ENCODE measurements at places on chromosomes 6 and 20.
A peak's percentile ranks its signal among the peaks of the same experiment; 100 is the strongest.

GRCh38 chr20:33897313-33897912, 86.3 kb downstream of the CHMP4B start:
- no peak for DNase-seq

DNA sequence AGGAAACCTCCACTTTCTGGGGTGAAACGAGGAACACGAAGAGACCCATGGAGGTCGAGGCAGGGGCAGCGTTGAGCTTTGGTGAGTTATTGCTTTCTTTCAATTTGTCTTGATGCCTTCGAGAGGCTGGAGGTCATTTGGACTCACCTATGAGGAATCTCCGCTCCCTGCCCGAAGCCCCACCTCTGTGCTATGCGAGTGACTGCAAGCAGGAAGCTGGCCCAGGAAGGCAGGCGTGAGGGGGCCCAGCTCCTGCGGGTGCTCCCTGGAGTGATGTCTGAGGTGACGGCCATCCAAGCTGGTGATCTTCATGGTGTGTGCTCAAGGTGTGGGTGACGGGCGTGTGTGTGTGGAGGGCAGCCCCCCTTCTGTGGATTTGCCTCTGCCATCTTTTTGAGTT, 13.0 kb downstream of the PSMG4 start:
- DNase-seq = no peak

DNA sequence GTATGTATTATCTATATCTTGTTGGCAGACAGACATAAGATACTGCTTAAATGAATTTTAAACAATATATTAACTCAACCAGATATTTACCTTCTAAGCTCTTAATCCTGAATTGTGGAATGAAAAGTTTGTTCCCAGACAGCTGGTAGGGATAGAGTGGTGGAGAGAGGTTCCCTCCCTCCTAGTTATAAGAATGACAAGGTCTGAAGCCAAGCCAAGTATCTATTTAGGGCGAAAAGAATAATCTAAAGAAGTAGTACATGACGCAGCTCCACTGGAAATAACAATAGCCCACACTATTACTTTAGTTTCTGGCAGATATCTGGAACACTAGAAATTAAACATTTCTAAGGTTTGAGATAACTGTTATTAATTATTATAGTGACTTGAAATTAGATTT, 104.3 kb downstream of the AHI1 start:
- DNase-seq = no peak

DNA sequence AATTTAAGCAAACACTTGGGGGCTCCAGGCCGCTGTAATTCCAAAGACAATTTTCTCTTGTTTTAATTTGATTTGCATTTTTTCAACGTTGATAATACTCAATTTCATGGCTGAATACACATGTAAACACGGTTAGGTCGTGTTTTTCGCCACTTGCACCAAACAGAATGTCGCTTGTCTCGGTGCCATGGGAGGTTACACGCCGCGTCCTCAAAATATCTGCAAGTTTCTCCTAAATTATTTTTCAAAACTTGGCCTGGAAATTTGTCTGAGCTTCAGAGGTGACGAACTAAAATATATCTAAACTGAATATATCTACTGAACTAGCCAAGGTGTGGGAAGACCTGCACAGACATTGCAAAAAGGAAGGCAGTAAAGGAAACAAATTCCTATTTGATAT, 15.0 kb downstream of the FOXA2 start:
- DNase-seq = no peak

- DNase-seq = no peak
Observed at GRCh38 chr6:15775741-15776140, 112.9 kb upstream of the DTNBP1 start.

DNA sequence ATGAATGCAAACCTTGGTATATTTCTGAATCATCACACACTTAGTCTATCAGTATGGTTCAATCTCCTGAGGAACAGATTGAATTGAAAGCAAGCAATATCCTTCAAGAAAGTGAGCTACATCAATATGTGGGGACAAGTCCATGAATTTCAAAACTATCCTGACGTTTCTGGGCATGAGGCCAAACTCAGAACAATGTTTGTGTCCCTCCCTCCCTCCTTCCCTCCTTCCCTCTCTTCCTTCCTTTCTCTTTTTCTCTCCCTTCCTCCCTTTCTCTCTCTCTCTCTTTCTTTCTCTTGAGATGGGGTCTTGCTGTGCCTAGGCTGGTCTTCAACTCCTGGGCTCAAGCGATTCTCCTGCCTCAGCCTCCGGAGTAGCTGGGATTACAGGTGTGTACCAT, 27.9 kb upstream of the SYNCRIP start:
- DNase-seq = no peak

- DNase-seq = no peak
Observed at GRCh38 chr6:142407685-142408273, 106.0 kb downstream of the ADGRG6 start.

DNA sequence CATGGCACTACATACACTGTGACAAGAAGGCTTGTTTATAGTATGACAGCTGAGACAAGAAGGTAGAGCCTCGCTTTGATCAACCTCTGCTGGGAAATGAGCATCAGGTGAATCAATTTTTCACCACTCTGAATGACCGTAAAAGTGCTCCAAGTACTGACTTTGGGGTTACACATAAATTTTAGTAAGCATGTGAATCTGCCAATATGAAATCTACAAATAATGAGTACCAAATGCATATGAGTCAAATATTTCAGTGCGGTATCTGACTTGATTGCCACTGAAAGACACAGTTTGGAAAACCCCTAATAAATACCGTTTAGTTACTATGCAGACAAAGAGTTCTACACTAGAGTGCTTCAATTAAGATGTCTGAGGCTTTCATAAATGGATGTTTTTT, 77.8 kb downstream of the ATG5 start:
- DNase-seq = no peak

GRCh38 chr20:5727018-5727515, 23.1 kb upstream of the SHLD1 start:
- DNase-seq = no peak

DNA sequence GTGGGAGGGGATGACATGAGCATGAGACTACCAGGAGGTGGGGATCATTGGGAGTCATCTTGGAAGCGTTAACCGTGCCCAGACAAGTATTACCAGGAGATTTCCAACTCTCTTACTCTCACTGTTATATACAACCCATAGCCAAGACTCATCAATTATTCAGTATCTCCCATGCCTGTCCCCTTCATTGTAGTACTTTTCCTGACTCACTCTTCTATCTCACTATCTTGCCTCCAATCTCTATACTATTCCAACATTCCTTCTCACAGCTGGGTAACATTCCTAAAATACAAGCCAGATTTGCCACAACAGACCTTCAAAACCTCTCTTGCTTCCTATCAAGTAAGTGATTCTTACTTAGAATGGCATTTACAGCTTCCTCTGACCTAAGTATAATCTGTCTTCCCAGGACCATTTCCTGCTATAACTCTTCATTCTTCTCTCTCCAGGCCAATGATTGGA, 226.3 kb upstream of the SMLR1 start:
- DNase-seq = no peak

DNA sequence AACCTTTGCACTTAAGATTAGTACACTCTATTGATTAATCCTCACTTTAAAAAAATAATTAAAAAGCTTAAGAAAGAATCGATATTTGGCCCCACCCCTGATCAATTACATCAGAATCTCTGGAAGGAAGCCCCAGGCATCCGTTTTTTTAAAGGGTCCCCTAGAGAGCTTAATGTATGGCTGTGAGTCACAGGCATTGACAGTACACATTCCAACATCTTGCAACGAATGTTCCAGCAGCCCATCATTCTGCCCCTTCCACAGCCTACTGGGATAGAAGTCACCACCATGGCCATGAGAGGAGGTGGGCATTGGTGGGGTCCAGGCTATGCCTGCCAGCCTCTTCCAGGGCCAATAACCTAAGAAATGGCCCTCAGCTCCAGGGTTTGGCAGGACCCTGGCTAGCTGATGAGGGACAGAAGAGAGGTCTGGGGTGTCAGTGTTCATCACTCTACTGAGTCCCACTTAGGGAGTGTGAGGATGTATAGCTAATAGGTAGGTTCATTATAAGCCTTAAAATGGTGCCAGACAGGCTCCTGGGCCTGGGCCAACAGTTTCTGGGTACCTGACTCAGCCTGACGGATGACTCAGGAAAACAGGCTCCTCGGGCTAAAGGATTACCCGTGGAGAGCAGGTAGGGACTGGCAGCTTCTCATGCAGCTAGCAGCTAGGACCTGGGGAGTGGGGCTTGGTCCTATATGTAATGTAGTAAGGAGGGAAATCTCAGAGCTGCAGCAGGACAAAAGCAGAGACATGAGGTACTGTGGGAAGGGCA, 40.4 kb downstream of the MDGA1 start:
- DNase-seq = no peak

GRCh38 chr6:53066077-53066417, 843 bp downstream of the FBXO9 start:
- peak; percentile 52 for DNase-seq

DNA sequence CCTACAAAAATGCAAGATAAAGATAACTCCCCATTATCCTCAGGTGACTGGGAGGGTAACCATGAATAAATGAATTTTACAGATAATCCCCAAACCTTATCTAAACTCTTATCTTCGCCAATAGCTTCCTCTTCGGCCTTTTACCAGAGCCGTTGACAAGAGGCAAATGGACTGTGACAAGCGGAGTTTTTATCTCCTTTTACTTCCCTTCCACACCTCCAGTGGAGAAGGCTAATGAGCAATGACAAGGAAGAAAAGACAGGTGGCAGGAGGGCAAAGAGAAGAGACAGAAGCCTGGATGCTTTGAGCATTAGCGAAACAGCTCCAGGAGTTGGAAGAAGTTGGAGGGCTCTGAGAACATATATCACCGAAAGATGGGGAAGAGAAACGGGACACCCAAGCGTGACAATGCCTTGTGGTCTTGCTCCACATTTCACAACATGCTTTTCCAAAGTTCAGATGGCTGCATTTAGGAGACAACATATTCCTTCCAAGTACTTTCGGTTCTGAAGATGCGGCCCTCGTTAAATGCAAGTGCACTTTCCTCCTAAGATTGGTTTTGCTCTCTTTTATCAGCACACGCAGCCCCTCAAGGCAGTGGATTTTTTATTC, 69.2 kb downstream of the PRDM1 start:
- DNase-seq = no peak

DNA sequence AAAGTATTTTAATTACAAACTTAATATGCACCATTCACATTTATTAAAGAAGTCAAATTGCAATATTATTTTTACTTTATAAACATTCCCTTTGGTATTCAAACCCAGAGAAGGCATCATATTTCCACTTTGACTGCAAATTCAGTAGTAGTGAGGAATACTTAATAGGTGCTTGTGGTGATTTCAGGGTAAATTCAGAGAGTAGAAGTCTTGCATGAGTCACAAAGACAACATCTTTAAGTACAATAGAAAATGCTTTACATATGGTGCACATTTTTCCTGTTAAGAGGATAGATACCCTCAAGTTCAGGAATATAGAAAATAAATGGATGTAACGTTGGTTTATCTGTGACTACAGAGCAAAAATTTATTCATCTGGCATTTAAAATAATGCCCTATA, 390.2 kb downstream of the TENT5A start:
- DNase-seq = no peak

GRCh38 chr6:117498159-117498558, 15.7 kb downstream of the DCBLD1 start:
- no peak for DNase-seq

DNA sequence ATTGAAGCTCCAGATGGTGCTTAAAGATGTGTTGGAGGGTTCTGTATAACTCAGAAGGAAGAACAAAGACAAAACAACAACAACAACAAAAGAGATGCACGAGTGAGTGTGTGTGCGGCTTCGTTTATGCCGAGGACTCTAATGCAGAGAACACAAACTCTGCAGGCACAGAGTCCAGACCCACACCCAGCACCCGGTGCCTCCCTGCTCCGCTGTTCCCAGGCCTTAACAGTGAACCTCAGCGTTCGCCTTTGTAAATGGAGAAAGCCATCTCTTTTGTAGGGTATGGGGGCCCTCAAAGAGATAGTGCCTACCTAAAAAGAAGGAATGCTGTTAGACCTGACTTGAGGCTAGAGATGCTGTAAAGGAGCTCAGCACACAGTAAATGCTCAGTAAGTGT, 243.3 kb downstream of the ERMARD start:
- DNase-seq = no peak

DNA sequence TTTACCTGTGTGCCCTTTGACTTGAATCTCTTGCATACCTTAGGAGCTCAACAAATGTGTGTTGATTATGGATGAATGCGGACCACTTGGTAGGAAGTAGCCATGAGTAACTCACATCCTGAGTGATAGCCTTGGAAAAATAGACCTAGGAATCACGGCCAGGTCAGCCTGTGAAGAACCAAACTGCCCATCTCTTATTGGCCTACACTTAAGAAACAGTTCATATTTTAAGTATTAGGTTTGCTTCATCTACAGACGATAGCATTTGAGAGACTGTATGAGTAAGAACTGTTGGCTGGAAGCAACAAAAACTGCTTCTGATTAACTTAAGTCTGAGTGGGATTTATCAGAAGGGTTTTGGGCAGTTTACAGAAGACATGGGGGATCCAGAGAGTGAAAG, 320.1 kb upstream of the PRND start:
- no peak for DNase-seq

DNA sequence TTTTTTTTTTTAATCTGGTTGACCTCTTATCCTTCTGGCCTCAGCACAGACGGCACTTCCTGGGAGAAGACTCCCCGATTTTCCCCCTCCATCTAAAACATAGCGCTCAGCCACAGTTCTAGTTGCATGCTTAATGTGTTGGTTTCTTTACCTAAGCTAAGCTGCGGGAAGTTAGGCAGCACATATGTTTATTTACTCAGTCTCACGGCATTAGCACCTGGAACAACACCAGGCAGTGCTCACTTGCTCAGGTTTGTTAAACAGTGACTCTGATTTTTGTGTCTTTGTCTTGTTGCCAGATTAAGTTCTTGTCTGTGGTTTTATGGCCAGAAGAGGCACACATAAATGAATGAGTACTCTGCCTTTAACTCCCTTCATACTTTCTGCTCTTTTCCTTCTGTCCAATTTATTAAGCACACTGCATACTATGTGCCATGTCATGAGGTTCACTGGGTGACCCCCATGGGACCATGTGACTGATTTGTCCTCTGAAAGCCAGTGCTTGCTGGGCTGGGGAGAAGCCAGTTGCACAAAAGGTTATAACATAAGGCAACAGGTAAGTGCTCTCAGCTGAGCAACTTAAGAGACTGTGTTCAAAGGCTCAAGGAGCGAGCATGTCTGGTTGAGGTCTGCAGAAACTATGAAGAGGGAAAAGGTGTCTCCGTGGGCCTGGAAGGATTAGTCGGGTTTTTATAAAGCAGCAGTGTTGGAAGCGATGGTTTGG, 93.6 kb downstream of the RPP40 start:
- DNase-seq = no peak
